Activated naive CD4-positive, alpha-beta T cell (primary cell): ENCODE measurements at places on chromosomes 3 and 15.
A peak's percentile ranks its signal among the peaks of the same experiment; 100 is the strongest.

GRCh38 chr3:129346695-129347457, 68.2 kb downstream of the HMCES start:
- no peak for DNase-seq

DNA sequence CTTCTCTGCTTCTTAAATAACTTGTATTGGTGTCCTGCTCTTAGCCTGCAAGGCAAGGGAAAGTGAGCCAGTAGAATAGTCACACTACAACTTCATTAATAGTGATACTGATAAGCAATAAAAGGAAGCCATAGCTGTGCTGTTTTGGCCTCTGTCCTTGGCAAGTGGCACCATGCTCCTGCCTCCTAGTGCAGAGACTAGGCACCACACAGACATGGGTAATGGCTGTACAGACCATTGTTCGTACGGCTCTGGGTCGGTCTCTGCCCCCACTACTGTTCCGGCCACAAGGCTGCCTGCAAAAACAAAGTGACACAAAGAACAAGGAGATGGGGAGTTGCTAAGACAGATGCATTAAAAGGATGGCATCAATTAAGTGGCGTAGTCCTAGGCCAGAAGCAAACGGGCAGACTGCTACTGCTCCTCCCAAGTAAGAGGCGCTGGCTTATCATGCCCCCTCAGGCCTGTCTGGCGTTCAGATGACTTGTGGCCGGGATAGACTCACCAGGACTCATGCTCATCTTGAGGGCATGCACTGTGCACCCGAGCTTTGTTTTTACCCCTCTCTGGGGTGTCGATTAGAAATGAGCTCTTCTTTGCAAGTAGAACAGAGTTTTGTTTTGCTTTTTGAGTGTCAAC, 75.6 kb downstream of the TRAK1 start:
- no peak for DNase-seq

GRCh38 chr15:43792761-43793476, 799 bp downstream of the SERF2 start:
- DNase-seq = peak; percentile 6

DNA sequence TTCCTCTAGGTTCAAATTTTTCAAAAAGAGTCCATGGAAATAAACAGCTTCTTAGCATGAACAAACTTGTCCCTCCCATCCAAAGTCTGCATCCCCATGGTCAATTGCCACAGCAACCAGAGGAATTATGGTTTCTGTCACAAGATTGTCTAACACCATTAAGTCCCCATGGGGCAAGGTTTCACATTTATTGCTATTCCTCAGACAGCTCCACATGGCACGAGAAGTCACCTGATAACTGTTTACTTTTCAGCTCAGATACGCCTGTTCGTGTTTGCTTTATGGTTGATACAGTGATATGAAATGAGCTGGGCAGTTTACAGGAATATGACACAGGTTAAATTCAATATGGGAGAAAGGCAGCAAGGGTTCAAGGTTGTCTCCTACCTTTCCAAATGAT, 37.9 kb upstream of the MUC13 start:
- DNase-seq = no peak

- DNase-seq = no peak
Observed at GRCh38 chr3:107855710-107856109, 235.1 kb downstream of the CD47 start.

DNA sequence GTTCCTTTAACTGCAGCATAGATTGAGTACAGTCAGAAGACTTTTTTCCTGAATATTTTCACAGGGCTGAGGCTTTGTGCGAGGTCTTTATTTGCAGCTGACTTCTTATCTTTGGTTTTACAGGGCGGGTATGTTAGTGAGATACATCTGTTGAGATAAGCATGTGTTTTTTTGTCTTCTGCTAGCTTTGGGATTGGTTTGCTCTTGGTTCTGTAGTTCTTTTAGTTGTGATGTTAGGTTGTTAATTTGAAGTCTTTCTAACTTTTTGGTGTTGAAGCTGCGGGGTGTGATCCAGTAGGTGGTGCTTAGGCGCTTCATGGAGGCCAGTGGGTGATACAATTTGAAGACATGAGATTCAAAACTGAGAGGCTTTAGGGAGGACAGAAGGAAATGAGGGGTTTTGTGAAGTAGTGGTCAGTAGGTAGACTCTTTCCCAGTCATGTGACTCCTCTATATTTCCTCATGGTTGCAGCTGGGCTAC, 67.9 kb upstream of the TNFSF10 start:
- no peak for DNase-seq

DNA sequence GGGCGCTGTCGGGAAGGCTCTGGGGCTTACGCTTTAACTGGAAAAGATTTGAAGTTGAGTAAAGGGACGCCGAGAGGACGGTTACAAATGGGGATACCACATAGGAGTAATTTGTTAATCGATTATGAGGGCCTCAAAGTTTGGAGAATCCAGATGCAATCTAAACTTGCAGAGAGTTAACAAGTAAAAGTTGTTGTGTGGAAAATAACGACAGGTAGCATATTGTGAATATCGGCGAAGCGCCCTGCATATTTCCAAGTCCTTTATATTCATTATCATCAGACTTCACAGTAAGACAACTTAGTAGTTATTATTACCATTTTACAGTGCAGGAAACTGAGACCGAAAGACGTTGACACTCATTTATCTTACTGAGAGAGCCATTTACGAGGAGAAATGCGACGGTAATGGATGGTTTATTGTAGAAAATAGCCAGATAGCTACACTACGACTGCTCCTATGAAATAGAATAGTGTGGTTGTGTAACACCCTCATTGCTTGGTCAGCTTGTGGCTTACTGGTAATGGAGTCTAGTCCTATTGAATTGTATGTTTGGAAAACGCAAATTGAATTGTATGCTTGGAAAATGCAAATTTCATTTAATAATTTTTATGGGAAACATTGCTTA, 700 bp downstream of the MKRN2 start:
- no peak for DNase-seq

- no peak for DNase-seq
Observed at GRCh38 chr3:88167704-88168103, 17.9 kb downstream of the C3orf38 start.

DNA sequence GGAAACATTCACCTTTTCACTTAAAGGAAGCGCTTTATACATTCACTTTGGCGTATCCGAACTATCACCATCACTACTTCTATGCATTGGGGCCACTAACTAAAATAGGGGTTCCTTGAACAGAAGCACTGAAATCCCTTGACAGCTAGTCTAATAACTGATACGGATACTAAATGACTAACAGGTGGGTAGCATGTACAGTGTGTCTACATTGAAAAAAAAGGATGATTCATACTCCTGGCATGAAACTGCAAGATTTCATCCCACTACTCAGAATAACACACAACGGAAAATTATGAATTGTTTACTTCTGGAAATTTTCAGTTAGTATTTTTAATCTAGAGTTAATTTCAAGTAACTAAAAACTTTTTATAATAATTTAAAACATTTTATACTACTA, 96.7 kb downstream of the SMARCC1 start:
- no peak for DNase-seq

DNA sequence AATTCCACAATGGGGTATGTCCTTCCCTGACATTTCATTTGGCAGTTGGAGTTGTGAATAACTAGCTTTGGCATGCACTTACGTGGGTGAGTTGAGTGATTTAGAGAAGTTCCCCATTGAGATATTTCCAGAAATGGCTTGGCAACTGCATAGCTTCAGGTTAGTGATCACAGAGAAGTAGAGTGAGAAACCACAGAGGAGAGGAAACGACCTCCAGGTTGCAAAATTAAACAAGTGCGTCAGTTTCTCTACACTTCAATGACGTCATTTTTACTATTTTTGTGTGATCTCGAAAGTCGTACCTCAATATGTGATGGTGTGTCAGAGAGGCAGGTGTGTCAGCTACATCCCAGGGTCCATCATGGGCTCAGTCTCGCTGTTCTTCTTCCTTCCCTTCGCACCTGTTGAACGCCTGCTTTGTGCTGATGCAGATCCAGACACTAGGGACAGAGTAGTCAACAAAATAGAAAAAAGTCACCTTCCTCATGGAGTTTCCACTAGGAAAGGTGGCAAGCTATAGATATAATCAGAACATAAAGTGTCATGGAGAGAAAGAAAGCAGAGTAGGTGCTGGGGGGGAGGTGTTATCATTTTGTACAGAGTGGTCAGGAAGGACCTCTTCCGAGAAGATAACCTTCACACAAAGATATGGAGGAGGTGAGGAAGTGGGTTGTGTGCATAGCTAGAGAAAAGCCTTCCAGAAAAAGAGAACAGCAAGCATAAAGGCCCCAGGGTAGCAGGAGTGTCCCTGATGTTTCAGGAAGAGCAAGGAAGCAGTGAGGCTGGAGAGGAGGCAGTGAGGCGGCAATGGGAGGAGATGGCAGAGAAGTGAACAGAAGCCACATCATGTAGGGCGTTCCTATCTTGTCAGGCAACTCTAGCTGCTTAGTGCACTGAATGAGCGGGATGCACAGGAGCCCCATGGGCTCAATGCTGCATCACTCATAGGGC, 75.6 kb downstream of the MCTP2 start:
- DNase-seq = no peak

DNA sequence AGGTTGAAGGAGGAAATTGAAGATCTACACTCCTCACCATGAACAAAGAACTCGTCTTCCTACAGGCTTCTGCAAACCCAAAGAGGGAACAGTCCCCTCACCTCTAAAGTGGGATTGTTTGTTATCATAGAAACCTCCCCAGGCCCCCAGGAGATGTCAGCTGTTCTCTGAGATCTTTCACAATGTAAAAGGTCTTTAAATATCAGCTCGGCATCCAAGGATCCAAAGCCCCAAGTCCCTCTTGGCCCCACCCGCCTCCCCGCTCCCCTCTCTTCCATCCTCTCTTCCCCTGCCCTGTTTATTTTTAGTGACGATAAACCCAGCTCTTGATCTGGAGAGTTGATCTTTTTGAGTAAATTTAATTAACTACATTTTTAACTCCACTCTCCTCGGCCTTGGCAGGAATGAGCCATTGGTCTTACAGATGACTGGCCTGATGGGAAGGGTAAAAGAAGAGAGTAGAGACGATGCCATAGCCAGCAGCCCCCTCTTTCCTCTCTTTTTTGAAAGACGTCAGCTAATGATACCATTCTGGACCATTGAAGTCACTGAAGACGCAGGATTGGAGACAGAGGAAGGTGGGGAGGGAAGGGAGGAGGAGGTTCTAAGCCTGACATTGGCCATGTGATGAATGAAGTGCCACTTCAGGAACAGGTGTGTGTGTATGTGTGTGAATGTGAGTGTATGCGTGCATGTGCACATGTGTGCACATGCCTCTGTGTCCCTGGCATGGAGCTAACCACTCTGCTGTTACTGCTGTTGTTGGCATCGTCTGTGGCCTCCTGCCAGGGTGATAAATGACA, 521.8 kb downstream of the NTRK3 start:
- DNase-seq = no peak

GRCh38 chr3:123685780-123686179, 100.9 kb upstream of the HACD2 start:
- DNase-seq = no peak

- DNase-seq = no peak
Observed at GRCh38 chr3:124609402-124609801, 120.8 kb upstream of the UMPS start.

DNA sequence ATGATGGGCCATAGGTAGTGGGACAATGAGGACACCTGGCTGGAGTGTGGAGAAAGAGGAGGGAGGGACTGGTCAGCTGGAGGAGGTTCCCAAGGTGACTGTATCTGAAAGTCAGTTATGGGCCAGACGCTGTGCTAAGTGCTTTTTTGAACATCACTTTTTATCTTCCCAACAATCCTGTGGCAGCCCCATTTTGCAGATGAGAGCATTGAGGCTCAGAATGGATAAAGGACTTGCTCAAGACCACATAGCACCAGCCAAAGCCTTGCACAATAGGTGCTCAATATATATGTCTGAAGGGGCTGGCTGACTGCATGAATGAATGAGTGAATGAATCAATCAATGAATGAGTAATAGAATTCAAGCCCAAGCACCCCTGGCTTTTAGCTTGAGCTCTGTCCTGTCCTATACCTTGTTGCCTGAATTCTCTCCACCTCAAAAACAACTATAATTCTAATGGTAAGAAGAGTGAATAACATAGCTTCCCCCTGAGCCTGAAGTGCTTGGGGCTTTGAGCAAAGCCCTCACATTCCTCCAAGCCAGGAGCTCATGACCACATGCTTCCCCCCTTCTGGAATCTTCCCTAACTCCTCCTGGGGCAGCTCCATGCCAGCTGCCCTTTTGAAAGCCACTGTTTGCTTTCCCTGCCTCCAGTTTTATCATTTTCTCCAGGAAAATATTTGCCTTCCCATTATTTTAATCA, 150.9 kb downstream of the RPLP1 start:
- DNase-seq = no peak

GRCh38 chr15:55389264-55389607, 18.9 kb downstream of the CCPG1 start:
- no peak for DNase-seq

GRCh38 chr3:183081459-183082183, 17.7 kb downstream of the MCCC1 start:
- DNase-seq = no peak

DNA sequence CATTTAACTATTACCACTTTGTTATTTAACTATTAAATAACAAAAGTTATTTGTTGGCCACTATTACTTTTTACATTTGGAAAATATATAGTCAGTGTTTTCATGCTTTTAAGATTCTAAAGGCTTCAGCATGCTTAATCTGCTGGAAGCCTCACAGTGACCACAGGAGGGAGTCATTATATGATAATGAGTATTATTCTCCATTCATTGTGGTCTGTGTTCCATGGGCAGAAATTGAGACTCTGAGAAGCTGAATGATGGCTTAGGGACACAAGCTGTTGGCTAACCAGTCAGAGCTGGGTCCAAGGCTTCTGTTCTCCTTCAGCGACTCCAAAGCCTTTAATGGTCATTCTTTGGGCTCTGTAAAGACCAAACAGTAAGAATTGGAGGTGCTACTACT, 64.7 kb downstream of the BFSP2 start:
- no peak for DNase-seq

DNA sequence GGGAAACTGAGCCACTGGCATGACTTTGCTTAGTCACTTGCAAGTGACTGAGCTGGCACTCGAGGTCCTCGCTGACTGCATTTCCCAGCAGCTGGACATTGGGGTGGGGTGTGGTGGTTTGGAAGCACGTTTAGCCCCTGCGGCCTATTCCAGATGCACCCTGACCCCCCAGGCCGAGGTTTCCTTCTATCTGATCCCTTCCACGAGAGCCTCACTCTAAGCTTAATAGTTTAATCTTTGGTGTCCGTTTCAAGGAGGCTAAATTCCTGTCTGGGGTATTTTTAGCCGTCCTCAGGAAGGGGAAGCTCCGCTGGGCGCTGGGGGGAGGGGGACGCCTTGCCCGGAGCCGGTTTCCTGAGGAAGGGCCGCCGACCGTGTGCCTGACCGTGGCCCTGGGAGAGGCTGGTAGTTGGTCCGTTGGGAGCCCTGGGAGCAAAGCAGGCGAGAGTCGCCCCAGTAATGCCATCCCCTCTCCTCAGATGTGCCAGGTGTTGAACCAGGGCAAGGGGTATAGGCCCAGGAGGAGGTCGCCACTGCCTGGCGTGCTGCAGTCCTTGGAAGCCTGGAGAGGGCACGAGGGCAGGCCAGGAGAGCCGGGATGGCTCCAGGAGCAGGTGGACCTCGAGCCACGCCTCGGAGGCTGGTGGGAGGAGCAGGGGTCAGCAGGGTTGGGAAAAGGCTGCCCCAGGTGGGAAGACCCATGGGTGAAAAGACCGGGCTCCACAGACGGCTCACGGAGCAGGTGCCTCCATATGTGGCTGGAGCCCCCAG, 37.2 kb downstream of the IDH2 start:
- DNase-seq = no peak

GRCh38 chr3:23592961-23593931, 212.5 kb upstream of the UBE2E1 start:
- no peak for DNase-seq
